Articular chondrocyte of knee joint (primary cell): ENCODE measurements at places on chromosomes 5 and 9. TPM values are rescaled to one million over a fixed set of nuclear protein-coding genes. Genes with fewer than 3 reads are reported as not detected.

Gene MORN5
- 0.65 TPM in 1 of 2 replicates, not detected in the other for total RNA-seq

Gene ADAMTS13
- total RNA-seq = 0.91 and 1.3 TPM in 2 replicates

Gene FGF18
- total RNA-seq = 0.97 and 2.7 TPM in 2 replicates

Gene EGFLAM
- total RNA-seq = 16.7 and 24.9 TPM in 2 replicates

Gene MRPS30
- total RNA-seq = 77.4 and 86.4 TPM in 2 replicates

Gene NR6A1
- total RNA-seq = 0.26 and 0.76 TPM in 2 replicates

Gene LAMC3
- total RNA-seq = under 0.01 TPM in 2 replicates

Gene DNM1
- 9.4 and 16.5 TPM in 2 replicates for total RNA-seq

Gene FGD3
- total RNA-seq = not detected in 2 replicates
